ENCODE measurements at places on chromosomes 6 and 20.

GRCh38 chr6:110492584-110492983, 16.2 kb upstream of the SLC22A16 start:
- no peak for DNase-seq

- DNase-seq: no peak
Measured at GRCh38 chr20:60062431-60063047, 104.3 kb downstream of the CDH26 start.

- no peak for DNase-seq
Measured at GRCh38 chr6:2986722-2987221, 12.9 kb upstream of the NQO2 start.

GRCh38 chr6:43274916-43275597, 23.0 kb upstream of the SLC22A7 start:
- DNase-seq: no peak

GRCh38 chr6:156273065-156273711, 504.0 kb upstream of the ARID1B start:
- no peak for DNase-seq

DNA sequence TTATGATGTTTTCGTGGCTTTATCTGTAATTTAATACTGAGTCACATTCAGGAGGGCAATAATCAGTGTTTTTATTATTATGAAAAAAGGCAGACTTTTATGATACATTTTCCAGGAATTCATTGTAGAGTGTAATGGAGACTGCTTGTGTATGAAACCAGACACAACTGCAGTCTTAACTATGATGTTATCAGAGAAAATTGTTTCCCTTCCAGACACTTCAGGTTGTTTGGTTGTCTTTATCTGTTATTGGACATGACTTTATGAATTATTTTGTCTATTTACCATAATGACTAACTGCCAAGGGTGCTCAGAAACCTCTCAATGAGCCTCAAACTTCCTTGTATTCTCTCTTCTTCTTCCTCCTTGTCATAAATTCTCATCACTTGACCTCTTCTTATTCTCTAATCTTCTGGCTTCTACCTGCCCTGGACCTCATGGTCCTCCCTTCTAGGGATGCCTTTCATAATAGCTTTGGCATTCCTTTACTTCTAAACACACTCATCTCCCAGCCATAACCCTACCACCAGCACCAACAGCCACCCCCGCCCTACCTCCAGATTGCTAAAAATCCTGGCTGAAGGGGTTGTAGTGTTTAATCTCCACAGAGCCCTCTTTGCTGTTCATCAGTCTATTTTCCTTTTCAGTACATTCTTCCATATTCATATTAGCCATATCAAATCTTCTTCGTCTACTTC, 492.5 kb downstream of the CDKAL1 start:
- no peak for DNase-seq

DNA sequence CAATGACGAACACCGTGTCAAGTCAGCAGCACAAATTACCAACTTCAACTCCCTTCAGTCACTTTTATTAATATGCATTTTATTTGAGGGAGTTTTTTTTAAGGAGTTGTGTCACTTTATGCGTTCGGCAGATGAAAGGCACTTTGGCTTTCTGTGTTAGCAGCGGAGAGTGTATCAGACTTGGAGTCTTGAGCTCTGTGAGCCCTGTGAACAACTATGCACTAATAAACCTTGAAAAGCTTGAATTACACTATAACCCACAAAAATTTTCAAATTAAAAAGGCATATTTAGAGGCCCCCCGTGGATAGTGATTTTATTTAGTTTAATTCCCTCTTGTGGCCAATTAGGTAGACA, 335.3 kb upstream of the NT5E start:
- DNase-seq: no peak

GRCh38 chr20:13777171-13777601, 7.5 kb downstream of the ESF1 start:
- DNase-seq: no peak

DNA sequence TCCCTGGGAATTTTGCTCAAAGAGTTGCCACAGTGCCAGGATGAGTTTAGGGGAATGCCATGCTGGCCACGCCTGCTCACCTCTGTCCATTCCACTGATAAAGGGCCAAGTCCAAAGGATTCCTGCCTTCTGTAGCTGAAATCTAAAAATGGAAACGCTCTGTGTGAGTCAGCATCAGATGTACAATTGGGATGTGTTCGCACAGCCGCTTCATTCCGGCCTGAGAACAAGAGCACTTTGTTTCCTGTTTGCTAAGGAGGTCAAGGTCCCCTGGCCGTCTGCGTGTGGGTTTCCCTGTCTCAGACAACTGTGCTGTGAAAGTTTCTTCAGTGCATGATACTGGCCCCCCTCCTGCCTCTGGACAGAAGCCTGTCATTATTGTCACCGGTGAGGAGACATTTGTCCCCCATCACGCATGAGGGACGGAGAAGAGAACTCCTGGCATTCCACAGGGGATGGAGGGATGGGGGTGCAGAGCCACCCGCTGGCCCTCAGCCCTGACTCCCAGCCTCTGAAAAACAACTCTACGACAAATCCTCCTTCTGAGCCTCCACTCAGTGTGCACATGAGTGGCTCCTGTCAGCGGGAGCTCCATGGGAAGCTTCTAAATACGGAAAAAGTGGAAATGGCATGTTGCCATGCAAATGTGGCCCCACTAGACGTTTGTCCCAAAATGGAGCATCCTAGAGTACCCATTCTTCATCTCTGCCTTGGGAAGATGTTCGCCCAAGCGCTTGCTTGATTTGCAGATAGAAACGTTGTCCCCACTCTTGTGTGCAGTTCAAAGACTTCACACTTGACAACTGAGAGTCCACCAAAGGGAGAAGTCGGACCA, 143.5 kb upstream of the AFDN start:
- no peak for DNase-seq

DNA sequence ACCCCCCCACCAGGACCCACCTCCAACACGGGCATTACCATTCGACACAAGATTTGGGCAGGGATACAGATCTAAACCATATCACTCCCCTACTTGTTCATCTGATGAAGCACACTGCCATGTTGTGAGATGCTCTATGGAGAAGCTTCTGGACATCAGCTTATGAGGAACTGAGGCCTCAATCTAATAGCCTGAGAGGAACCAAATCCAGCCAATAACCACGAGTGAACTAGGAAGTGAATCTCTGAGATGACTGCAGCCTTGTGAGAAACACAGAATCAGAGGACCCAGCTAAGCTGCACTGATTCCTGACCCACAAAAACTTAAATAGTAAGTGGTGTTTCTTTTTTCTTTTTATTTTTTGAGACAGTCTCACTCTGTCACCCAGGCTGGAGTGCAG, 21.6 kb upstream of the ZBTB2 start:
- DNase-seq: no peak

DNA sequence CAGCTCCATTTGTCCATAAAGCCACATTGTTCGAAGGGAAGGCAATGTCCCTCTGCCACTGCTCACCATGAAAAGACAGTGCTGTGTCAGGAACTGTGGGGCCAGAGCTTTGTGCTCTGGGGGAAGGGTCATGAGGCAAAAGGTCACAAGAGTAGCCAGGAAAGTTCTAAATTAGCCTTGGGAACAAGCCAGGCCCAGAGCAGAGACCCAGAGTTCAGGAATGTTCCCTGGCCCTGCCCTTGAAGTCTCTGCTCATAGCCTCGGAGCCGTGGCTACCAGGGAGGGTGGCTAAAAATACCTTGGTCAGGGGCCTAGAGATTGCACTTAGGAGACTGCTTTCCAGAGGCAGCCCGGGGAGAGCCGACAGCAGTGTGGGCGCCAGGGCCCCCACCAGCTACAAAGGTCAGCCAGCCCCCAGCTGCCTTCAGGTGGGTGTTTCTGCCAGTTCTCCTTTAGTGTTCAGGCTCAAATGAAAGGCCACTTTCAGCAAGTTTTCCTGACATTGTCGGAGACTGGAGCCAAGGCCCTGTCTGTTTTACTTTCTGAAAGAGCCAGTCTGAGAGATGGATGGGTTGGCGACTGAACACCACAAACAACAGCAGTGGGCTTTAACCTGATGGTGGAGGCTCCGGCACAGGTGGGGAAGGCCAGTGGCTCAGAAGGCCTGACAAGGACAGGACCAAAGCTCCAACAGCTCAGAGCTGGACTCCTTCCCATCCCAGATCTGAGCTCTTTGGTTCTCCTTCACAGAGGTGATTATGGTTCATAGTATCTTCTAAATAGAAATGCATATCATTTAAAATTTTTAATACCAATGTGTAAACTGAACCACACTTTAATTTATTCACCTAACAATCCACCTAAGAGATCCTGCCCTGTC, 76.2 kb downstream of the CDH26 start:
- no peak for DNase-seq

DNA sequence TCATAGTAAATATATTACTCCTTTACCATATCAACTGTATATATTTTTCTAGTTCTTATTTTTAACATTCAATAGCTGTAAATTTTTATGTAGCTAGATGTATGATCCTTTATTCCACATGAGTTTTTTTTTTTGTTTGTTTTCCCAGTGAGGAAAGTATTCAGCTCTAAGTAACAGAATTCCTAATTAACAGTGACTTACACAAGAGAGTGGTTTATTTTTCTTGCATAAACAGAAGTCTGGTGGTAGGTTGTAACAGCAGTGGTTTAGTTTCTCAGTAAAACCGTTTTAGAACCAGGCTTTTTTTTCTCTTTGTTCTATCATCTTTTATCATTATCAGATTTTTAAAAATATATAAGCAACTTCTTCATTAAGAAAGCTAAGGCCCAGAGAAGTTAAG, 116.9 kb upstream of the FLRT3 start:
- DNase-seq: no peak

DNA sequence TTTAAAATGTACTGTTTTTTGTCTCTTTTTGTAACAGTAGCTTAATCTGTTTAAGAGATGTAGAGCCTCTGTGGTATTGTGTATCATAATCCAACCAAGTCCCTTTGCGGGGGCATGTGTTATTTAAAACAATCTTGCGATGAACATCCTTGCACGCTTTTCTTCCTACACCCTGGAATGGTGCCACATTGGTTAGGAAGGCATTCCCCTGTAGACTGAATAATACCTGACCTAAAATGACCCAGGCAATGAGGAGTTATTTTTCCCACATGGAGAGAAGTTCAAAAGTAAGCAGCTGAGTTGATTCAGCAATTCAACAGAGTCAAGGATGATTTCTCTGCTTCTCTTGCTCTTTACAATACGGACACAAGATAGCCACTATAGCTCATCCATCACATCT, 142.0 kb upstream of the PMEPA1 start:
- DNase-seq: no peak

- no peak for DNase-seq
Measured at GRCh38 chr20:33061658-33062028, 7.9 kb downstream of the BPIFB3 start.

GRCh38 chr6:138400326-138400725, 3.7 kb upstream of the HEBP2 start:
- DNase-seq: no peak

DNA sequence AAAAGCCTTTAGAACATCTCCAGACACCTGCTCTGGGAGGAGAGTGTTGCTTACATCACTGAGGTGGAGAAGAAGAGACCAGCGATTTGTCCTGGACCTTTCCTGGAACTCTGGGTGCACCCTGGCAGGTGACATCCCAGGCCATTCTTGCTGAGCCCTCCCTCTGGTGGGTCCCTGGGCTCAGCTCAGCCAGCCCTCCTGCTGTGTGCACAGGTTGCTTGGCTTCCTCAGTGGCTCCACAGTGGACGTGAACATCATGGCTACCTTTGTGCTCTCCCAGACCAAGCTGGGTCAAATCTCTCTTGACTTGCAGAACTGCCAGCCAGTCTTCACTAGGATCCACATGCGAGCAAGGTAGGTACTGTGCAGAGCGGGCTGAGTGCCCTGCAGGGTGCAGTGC, 19.9 kb upstream of the BPIFA2 start:
- DNase-seq: no peak

DNA sequence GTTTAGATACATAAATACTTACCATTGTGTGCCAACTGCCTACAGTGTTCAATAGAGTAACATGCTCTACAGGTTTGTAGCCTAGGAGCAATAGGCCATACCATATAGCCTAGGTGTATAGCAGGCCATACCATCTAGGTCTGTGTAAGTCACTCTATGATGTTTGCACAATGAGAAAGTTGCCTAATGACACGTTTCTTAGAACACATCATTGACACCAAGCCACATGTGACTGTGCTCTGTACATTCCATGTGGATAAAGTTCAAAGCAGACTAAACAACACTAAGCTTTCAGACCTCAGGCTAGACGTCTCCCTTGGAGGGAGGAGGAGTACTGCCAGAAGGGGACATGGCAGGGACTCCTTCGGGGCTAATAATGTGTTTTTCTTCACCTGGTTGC, 93.6 kb downstream of the KIF16B start:
- DNase-seq: no peak

GRCh38 chr6:7216941-7217621, 95.9 kb downstream of the SSR1 start:
- DNase-seq: no peak

GRCh38 chr6:116402108-116402937, 31.6 kb downstream of the DSE start:
- no peak for DNase-seq

DNA sequence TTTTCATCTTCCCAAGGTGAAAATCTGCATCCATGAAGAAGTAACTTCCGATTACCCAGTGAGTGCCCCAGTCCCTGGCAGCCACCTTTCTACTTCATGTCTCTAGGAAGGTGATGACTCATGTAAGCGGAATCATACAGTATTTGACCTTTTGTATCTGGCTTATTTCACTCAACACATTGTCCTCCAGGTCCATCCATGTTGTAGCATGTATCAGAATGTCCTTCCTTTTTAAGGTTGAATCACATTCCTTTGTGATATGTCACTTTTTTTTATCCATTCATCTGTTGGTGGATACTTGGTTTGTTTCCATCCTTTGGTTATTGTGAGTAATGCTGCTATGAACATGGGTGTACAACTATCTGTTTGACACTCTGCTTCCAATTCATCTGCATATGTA, 176.3 kb upstream of the CDYL start:
- no peak for DNase-seq

- DNase-seq: no peak
Measured at GRCh38 chr6:156280065-156280464, 497.1 kb upstream of the ARID1B start.

GRCh38 chr6:152110886-152111820, 303.7 kb downstream of the ESR1 start:
- DNase-seq: no peak

DNA sequence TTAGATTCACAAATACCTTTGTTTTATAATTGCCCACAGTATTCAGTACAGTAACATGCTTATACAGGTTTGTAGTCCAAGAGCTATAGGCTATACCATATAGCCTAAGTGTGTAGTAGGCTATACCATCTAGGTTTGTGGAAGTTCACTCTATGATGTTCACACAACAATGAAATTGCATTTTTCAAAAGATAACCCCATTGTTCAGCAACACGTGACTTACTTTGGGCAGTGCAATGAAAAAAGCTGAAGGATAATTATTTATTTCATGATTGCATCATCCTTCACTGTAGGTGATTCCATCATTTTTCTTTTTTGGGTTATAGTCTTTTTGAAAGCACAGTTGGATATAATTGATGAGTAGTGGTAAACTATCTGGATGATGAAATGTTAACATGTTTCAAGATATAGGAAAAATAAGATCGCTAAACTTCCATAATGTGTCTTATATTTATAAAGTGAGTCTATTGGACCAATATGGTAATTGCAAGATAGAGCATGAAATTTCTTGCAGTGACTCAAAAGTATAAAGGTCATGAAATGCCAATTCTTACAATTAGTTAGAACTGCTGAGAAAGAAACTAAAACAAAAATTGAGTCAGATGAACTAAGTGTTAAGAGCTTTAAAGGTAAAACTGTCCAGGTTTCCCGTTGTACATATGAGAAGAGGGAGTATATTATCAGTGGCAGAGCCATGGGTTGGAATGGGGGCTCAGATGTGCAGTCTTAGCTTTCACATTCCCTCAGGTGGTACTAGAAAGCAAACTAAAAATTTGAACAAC, 164.4 kb downstream of the ZFAND3 start:
- DNase-seq: no peak

GRCh38 chr6:43276577-43277305, 21.3 kb upstream of the SLC22A7 start:
- DNase-seq: no peak

Measured in GM06990 (cell line).